HFF-Myc (cell line): ENCODE measurements at places on chromosomes 7 and 10.
A peak's percentile ranks its signal among the peaks of the same experiment; 100 is the strongest.

- DNase-seq = no peak
Measured at GRCh38 chr7:104894726-104895521, 119.1 kb upstream of the KMT2E start.

DNA sequence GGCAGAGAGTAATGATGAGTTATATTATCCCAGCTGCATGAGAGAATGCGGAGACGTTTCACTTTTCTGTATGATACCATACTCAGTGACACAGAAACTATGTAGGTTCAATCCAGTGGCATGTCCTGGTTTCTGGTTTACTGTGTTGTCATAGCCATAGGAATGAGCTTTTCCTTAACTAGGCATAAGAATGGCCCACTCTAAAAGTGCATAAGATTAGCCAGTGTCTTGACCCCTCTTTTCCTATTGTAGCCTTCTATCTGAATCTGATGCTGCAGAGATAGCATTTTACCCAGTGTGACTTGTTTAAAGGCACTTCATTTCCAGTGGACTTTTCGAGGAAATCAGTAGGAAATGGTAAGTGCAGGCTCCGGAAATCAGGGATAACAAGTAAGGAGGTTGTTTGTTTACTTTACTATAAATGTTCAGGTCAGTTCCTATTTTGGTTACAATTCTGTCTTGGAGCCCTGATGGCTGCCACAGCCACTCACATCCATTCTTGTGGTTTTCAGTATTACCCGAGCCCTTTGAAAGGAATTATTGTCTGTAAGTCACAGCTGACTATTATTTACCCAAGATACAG is 70.5 kb downstream of the SEMA3A start:
- no peak for DNase-seq

DNA sequence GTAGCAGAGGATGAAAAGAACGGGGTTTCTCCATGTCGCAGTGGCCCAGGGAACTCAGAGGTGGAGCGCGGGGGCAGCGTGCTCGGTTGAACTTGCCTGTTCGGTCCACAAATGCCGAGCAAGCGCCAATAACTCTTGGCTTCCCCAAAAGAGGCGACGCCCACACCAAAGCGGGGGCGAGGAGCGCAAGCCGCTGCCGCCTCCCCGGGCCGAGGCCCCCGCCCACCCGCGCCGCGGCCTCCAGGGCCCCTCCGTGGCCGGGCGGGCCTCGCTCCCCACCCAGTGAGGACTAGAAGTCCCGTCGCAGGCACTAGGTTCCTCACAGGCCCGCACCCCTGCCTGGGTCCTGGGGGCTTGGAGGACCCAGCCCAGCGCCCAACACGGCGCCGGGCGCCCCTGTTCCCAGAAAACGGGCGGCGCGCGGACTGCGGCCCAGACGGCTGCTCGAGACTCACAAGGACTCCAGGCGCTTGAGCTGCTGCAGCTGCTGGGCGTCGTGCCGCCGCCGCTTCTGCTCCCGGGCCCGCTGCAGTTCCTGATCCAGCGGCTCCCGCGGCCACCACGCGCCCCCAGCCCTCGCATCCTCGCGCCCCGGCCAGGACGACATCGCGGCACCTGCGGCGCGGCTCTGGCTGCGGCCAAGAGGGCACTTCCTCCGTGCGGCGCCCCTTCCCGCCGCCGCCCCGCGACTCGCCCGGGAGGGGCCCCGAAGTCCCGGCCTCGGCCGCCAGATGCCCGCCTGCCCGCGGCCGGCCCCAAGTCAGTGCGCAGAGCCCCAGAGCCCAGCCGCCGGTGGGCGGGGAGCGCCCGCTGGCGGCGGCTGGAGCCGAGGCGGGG is 14.6 kb upstream of the FKBP9 start:
- no peak for DNase-seq

GRCh38 chr7:1691096-1691495 is 21.0 kb downstream of the ELFN1 start:
- DNase-seq = no peak

GRCh38 chr7:101820703-101821102 is 3.3 kb downstream of the CUX1 start:
- DNase-seq = peak; percentile 39

DNA sequence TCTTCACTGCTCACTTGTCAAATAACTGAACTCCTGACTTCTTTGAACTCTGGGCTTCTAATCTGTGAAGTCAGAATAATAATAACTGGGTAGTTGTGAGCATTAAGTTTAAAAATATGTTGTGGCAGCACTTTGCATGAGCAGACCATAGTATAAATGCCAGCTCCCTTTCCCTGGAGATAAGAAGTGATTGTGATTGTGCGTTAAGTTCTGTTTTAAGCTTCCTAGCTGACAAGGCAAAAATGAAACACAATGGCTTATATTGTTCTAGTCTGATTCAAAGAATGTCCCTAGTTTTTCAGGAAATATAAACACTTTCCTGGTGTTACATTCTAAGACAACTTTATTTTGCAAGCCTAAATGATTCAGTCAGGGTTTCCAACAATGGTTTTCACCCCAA is 61.8 kb downstream of the PTPRE start:
- no peak for DNase-seq

- no peak for DNase-seq
Measured at GRCh38 chr7:115971506-115971905, 59.1 kb downstream of the TFEC start.

DNA sequence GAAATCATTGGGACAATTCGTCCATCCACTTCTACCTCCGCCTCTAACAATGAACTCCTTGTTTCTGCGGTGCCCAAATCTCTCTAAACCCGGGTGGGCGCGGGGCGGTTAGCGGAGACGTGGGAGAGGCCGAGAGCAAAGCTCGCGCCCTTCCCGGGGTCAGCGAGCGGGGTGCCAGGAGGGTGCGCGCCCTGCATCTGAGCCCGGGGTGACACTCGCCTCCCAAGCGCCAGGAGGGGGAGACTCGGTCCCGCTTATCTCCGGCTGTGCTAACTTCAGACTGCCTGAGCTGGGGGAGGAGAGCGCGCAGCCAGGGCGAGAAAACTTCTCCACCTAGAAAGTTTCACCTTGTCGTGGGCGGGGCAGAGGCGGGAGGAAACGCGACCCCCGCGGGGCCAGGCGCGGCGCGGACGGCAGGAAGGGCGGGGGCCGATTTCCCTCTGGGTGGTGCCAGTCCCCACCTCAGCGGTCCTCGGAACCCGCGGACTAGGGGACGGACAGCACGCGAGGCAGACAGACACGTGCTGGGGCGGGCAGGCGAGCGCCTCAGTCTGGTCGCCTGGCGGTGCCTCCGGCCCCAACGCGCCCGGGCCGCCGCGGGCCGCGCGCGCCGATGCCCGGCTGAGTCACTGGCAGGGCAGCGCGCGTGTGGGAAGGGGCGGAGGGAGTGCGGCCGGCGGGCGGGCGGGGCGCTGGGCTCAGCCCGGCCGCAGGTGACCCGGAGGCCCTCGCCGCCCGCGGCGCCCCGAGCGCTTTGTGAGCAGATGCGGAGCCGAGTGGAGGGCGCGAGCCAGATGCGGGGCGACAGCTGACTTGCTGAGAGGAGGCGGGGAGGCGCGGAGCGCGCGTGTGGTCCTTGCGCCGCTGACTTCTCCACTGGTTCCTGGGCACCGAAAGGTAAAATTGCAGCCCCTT is at the start of gene MET:
TSS of gene MET (plus strand) at position 516 of the 915 bp plus-strand sequence. CDS start 26,889 bp downstream, outside the sequence.
- peak; percentile 30 for DNase-seq

- DNase-seq = no peak
Measured at GRCh38 chr7:44706788-44707557, 41.7 kb upstream of the ZMIZ2 start.

DNA sequence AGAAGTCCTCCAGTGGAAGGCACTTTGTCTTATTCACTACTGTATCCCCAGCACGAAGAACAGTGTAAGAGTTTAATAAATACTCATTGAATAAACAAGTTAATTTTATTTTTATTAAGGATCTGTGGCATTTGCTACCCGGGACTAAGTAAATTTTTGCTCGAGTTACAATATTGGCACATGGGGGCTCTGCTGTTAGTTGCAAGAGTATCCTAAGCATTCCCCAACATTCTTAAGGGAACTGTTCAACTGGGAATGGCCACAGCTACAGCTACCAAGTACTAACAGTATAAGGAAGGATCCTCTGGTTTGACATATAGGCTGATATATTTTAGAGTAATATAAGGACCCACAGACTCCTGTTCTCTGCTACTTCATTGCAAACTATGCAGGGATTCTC is 8.7 kb upstream of the LRRTM3 start:
- no peak for DNase-seq

GRCh38 chr10:86198271-86198670 is 168.3 kb downstream of the GRID1 start:
- DNase-seq = no peak

DNA sequence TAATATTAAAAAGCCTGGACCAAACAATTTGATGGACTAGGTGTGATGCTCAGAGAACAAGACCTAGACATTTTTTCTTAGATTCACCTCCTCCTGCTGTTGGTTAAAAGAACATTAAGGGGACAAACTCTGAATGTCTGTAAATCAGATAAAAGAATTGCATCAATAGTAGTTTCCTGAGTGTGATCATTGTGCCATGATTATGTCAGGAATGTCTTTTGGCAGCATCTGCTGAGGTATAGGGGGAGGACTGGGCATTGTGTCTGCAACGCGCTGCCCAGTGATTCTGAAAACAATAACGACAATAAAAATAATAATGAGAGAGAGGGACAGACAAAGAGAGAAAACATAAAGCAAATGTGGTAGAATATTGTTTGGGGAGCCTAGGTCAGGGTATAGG is 6.9 kb downstream of the C7orf57 start:
- no peak for DNase-seq

GRCh38 chr10:100209303-100209702 is 20.1 kb downstream of the CHUK start:
- no peak for DNase-seq

GRCh38 chr10:60898321-60898720 is 45.7 kb downstream of the RHOBTB1 start:
- no peak for DNase-seq

- DNase-seq = no peak
Measured at GRCh38 chr7:126185959-126186580, 1066.7 kb downstream of the GRM8 start.

GRCh38 chr7:33965183-33965744 is 59.9 kb downstream of the BMPER start:
- DNase-seq = no peak

DNA sequence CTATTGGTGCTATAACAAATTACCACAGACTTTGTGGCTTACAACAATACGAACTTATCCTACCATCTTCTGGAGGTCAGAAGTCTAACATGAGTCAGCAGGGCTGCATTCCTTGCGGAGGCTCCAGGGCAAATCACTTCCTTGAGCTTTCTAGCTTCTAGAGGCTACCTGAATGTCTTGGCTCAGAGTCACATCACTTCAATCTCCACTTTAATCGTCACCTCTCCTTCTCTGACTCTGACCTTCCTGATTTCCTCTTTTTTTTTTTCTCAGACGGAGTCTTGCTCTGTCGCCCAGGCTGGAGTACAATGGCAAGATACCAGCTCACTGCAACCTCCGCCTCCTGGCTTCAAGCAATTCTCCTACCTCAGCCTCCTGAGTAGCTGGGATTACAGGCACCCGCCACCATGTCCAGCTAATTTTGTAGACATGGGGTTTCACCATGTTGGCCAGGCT is 44.6 kb upstream of the ANAPC16 start:
- peak; percentile 77 for DNase-seq

DNA sequence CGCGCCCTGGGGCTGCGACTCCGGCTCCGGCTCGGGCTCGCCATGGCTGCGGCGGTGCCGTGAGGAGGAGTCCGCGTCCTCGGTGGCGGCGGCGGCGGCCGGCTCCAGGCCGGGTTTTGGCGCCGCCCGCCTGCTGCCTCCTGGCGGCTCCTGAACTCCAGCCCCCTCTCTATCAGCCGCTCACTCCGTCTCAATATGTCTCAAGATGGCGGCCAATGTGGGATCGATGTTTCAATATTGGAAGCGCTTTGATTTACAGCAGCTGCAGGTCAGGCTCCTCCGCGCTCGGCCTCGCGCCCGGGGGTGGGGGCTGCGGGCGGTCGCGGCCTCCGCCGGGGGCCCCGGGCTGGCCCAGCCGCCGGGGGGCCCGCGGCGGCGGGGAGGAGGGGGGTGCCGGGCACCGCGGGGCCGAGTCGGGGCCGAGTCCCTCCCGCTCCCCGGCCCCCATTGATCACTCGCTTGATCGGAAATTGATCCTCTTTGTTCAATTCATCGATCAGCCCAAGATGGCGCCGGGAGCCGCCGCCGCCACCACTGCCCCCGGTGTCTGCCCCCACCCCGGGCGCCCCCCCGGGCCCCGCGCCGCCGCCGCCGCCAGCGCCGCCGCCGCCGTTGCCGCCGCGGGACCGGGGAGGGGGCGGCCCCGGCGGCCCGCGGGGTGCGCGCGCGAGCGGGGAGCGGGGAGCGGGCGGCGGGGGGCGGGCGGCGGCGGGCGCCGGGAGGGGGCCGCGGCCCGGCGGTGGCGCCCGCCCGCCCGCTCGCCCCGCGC is 1.4 kb upstream of the CUX1 start:
- no peak for DNase-seq

DNA sequence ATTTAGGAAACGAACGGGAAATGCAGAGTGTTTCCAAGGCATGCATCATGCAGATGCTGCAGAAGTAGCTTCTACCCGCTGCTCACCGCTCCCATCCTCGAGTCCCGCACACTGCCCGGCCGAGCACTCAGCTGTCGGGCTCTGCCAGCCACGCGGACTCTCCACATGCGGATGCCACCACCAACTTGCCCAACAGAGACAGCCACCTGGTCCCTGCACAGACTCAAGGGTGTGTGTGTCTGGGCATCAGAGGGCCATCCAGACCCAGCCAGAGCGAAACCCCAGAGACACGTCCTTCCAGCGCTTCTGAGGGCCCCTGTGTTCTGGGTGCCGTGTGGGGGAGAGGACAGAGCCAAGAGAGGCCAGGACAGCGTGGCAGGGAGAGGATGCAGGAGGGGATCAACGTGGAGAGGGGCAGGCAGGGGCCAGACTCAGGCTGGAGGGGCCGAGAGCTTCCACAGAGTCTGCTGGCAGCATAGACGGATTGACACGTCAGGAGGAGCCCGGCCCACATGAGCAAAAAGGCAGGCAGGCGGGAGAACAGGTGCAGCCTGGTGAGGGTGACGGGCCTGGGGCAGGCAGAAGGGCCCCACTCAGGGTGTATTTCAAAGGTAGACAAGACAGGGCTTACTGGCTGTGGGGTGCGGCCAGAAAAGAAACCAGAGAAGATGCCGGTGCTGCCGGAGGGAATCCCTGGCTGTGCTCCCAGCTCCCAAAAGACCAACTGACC is 18.3 kb downstream of the GPER1 start:
- DNase-seq = no peak

GRCh38 chr7:158166386-158167340 is 421.0 kb downstream of the PTPRN2 start:
- no peak for DNase-seq

DNA sequence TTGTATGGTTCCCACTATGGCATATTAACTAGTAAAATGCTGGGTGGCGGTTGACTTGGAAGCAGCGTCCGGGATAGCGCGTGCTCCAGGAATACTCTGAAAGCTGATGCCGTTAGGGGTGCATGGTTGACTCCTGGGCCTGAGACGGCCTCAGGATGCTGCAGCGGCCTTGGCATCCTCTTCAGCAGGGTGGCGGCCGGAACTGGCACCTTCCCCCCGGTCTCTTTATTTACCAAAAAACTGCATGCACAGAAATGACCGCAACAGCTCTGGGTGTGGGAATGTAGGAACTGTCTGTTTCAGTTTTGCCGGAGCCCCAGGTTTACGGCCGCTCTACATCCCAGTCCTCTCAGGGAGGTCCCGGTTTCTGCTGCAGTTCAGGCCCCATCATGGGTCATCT is 28.8 kb downstream of the PFKP start:
- no peak for DNase-seq

GRCh38 chr10:67602268-67602950 is 93.6 kb downstream of the CTNNA3 start:
- DNase-seq = peak; percentile 50
